ENCODE measurements at places on chromosomes 1 and 21. TPM values are rescaled to one million over a fixed set of nuclear protein-coding genes. Genes with fewer than 3 reads are reported as not detected.

Gene RNU1-4
- under 0.01 TPM for total RNA-seq

Gene MCOLN3
- total RNA-seq = not detected

Gene KIF17
- 5.9 TPM for total RNA-seq

Gene DCLRE1B
- 7.5 TPM for total RNA-seq

Gene ZNF593OS
- total RNA-seq = not detected

Gene EPRS1
- total RNA-seq = 153 TPM

Gene FAM151A
- total RNA-seq = not detected

Gene GPR37L1
- total RNA-seq = 0.63 TPM

Gene NEK2
- total RNA-seq = 3.8 TPM

All from parietal lobe (tissue), 2 donors.